Endothelial cell of umbilical vein (primary cell): ENCODE measurements at places on chromosomes 1 and 21. TPM values are rescaled to one million over a fixed set of nuclear protein-coding genes. Genes with fewer than 3 reads are reported as not detected.
A peak's percentile ranks its signal among the peaks of the same experiment; 100 is the strongest.

DNA sequence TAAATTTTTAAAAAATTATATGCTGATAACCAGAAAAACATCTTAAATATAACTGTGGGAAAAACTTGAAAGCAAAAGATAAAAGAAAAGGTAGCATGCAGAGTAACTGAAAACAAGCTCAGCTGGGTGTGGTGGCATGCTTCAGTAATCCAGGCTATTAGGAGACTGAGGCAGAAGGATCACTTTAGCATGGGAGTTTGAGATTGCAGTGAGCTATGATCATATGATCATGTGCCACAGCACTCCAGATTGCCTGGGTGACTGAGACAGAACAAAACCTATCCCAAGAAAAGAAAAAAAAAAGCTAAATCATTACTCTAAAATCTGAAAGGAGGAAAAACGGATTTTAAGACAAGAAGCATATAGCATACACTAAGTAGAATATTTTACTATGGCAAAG is 1624.0 kb downstream of the AMY1C start:
- DNase-seq: no peak

DNA sequence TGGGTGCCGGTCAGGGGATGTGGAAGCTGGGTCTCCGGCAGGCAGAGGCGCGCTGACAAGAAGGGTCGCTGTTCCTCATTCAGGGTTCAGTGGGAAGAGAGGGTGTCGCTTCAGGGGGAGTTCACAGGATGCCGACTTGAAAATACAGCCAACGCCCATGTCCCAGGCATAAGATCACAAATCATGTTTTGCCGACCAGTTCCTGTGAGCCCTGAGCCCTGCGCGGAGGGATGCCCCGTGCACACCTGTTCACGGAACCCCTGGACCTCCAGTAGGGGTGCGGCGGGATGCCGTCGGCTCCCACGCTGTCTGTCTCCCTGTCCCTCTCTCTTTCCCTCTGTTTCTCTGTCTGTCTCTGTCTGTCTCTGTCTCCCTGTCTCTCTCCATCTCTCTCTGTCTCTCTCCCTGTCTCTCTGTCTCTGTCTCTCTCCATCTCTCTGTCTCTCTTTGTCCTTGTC is 26.8 kb downstream of the TP73 start:
- DNase-seq: no peak

- DNase-seq: no peak
These were observed 123.8 kb upstream of the CTTNBP2NL start for GRCh38 chr1:112272101-112272772.

DNA sequence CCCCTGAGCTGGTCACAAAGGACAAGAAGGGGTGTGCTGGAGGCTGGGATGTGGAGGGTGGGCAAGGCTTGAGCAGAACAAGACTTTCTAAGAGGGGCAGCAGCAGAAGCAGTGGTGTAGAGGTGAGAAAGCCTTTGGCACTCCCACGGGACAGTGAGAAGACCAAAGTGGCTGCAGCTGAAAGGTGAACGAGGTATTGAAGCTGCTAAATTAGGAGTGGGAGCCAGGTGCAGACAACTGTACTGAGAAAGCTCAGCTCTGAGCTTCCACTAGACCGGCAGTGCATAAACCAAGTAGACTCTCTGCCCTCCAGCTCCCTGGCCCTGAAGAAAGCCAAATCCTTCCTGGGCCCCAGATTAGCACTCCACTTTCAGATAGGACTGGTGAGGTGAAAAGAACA is 93.0 kb downstream of the VWA5B1 start:
- DNase-seq: no peak

DNA sequence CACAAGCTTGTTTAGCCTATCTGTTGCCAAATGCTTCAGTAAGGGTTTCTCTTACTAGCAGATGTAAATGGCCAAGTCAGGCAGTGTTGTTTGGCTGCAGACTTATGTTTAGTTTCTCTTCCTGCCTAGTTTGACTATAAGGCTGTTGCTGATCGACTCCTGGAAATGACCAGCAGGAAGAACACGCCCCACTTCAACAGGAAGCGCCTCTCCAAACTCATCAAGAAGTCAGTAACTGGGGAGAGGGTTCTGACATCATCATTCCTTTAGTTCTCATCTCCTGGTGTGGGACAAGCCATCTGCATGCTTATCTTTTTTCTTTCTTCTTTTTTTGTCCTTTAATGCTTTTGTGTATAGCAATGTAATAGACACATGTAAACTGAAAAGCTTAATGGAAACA is 25.1 kb downstream of the RRP1B start:
- peak; percentile 31 for DNase-seq

DNA sequence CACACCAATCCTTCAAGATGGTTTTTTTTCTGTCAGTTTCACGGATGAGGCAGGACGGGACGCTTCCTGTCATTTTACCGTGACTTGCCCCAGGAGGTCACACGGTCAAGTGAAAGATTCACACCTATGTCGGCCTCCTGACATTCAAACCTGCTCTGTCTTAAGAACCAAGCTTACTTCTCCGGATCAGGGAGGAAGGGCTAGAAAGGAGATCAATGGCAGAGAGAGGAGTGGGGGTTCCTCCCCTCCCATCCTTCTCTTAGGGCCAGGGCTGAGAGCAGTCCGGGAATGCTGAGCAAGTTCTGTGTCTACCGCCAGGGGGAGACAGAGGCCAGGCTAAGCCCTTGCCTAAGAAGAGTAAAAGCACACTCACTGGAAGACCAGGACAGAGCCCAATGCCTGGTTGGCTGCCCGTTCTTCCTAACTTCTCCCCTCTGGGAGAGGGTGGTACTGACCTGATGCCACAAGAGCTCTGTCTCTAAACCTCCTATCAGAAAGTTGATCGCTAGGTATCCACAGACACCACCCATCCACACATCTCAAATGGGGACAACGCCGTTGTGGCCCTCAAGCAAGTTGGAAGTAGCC is 1.1 kb upstream of the PPM1J start:
- peak; percentile 91 for DNase-seq

DNA sequence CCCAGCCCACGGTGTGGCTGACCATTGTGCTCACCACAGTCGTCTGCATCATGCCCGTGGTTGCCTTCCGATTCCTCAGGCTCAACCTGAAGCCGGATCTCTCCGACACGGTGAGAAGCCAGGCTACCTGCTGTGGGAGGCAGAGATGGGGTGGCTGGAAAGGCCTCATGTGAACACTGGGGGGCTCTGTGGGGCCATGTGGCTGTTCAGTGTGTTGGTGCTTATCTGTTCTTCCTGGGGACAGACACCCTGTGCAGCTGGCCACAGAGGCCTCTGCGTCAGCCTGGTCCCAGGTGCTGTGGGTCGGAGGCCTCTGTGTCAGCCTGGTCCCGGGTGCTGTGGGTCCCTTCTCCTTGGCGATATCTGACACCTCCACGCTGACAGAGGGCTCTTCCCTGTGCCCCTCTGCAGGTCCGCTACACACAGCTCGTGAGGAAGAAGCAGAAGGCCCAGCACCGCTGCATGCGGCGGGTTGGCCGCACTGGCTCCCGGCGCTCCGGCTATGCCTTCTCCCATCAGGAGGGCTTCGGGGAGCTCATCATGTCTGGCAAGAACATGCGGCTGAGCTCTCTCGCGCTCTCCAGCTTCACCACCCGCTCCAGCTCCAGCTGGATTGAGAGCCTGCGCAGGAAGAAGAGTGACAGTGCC is 23.2 kb downstream of the ATP8B2 start:
- DNase-seq: no peak

GRCh38 chr1:115665319-115666096 is 23.7 kb downstream of the VANGL1 start:
- DNase-seq: no peak

GRCh38 chr1:113834716-113835115 is 22.4 kb upstream of the RSBN1 start:
- DNase-seq: no peak

- DNase-seq: no peak
These were observed 4.1 kb downstream of the RNF223 start for GRCh38 chr1:1069711-1070676.

DNA sequence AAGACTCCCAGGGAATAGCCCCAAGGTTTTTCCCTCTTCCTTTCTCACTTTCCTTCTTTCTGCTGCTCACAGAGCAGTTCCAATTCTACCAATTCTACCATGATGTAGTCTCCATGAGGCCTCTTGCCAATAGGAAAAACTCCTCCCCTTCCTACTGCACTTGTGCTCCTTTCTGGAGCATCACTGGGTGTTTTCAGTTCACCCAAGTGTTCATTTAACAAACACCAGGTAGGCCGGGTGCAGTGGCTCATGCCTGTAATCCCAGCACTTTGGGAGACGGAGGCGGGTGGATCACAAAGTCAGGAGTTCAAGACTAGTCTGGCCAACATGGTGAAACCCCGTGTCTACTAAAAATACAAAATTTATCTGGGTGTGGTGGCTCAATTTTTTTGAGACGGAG is 26.6 kb upstream of the H3-3A start:
- DNase-seq: no peak

GRCh38 chr1:201505503-201505890 is 1.4 kb downstream of the CSRP1 start:
- DNase-seq: peak; percentile 75

DNA sequence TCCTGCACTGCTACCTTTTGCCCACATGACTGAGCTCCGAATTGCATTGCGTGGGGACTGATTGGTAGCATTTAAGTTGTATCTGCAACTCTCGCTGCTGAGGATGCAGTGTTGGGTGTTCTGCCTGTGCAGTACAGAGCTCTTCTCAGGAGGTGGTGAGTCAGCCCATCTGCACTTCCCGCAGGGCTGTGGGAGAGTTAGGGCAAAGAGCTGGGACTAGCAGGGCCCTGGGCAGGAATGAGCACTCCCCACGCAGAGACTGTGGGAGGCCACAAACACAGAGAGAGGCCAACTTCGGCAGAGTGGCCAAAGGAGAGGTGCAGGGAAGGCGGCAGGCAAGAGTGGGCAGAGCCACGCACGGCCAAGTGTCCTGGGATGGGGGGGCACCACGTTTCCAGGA is 244.7 kb downstream of the SIPA1L2 start:
- no peak for DNase-seq

DNA sequence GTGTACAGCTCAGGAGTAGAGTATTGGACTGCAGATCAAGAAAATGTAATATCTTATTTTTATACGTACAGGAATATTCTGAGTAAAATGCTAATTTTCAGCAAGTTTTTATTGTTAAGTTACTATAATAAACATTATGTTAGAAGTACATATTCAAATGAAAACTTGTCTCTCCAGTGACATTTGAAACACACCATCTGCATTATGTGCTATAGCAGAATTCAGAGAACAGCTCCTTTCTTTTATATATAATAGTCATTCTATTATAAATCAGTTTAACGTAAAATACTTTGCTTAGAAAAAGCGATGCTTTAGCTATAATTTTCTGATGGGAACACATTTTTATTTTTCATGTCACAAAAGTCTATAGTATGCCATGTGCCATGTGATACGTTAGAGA is 249.0 kb downstream of the PTPRC start:
- no peak for DNase-seq

GRCh38 chr1:151579436-151580225 is 32.2 kb upstream of the SNX27 start:
- no peak for DNase-seq

GRCh38 chr1:31154000-31154631 is 85.6 kb downstream of the NKAIN1 start:
- DNase-seq: no peak

DNA sequence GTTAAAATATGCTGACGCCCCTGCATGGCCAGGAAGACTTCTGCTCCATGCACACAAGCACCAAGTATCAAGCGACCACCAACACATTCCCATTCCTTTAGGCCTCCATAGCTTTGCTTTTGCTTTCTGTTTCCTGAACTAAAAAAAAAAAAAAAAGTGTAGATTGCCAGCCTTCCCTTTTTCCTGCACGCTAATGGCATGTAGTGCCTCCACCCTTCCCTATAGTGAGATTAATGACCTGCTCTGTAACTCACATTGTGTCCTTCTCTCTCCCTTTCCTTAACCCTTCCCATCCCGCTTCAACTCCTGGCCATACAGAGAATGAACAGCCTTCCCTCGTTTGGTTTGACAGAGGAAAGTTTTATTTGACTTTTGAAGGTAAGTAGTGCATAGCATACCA is 57.1 kb upstream of the DYNLT5 start:
- DNase-seq: no peak

DNA sequence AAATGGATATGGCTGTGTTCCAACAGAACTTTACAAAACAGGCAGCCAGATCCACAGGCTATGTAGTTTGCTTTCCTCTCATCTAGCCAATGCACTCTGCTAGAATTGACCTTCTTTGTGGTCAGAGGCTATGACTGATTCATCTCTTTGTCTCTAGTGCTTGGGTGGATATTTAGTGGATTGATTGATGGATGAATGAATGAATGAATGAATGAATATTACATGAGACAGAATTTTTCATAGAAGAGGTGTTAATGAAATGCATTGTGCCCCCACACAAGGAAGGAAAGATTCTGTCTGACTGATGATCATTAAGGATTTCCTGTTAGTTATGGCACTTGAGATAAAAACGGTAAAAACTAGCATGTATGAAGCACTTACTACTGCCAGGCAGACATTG is 50.5 kb upstream of the ZYG11A start:
- DNase-seq: peak; percentile 82

- DNase-seq: no peak
These were observed 71.2 kb upstream of the GJB5 start for GRCh38 chr1:34683616-34684015.

DNA sequence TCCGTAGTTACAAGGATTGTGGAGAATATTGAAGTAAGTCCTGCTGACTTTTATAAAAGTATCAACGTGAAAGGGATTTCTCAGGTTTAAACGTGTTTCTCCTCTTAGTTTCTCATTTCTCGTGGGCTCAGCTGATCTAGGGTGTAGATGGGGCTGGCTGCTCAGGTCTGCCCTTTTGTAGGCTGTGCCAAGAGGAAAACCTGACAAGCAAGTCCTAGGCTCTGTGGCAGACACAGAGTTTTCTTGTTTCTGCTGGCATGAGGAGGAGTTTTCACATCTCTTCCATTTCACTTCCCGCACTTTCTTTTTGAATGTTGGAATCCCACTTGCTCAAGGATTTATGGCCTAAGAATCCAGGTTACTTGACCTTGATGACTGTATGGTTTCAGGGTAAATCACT is 14.8 kb downstream of the VPS13D start:
- no peak for DNase-seq

GRCh38 chr21:42388740-42389448 is 7.0 kb downstream of the TMPRSS3 start:
- no peak for DNase-seq

Gene SPAG17
- total RNA-seq: not detected in 2 replicates

Gene TCHHL1
- total RNA-seq: not detected in 2 replicates

Gene IL20
- total RNA-seq: not detected in 2 replicates

Gene PTBP2
- total RNA-seq: 21.3 and 27.0 TPM in 2 replicates

Gene PAQR6
- total RNA-seq: 1.6 and 2.2 TPM in 2 replicates

Gene FCER1A
- total RNA-seq: not detected in 2 replicates

Gene RIMS3
- 0.14 and 0.15 TPM in 2 replicates for total RNA-seq

Gene ATP5PO
- 187 and 190 TPM in 2 replicates for total RNA-seq

Gene EXO1
- 19.8 and 23.5 TPM in 2 replicates for total RNA-seq

Gene C1orf94
- not detected in 2 replicates for total RNA-seq
